ENCODE measurements at places on chromosomes 11 and 22.

DNA sequence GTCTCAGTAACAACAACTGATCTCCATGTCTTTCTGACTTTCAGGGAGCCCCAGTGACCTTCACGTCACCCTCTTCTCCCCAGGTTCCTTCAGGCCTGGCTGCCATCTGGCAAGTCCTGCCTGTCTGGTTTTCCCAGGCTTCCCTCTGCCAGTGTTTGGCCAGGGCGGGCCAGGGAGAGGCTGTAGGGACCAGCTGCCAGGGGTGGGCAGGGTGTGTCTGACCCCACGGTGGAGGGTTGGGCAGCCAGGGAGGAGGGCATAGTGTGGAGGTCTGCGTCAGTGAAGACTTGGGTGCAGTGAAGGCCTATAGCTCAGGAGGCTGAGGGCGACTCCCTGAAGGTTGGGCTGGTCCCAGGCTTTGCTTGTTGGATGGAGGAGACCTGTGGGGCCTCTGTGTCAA lies 11.9 kb upstream of the MRGPRX2 start:
- H3K27ac ChIP-seq = no peak overlapping the region
- H3K36me3 ChIP-seq = no peaks in the 10 kb centered on the region
- no peak for DNase-seq
- no peak overlapping the region for H3K4me3 ChIP-seq
- peaks cover 4% of the 10 kb centered on the region for H3K4me1 ChIP-seq

DNA sequence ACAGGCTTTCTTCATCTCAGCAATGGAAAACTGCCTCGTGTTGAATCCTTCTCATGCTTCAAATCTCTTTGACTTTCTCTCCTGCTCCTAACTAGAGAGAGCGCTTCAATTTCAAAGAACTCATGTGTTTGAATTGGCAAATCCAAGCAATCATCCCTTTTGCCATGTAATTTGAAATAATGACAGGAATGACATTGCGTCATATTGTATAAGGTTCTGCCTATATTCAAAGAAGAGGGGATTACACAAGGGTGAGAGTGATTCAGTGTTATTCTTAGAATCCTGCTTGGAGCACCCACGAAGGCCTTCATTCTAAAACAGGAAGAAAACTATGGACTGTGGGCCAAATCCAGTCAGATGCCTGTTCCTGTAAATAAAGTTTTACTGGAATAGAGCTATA lies 720.6 kb downstream of the JRKL start:
- no peaks in the 10 kb centered on the region for H3K27me3 ChIP-seq
- no peaks in the 10 kb centered on the region for H3K36me3 ChIP-seq
- no peak overlapping the region for H3K27ac ChIP-seq
- no peaks in the 10 kb centered on the region for H3K4me1 ChIP-seq
- DNase-seq = no peak

DNA sequence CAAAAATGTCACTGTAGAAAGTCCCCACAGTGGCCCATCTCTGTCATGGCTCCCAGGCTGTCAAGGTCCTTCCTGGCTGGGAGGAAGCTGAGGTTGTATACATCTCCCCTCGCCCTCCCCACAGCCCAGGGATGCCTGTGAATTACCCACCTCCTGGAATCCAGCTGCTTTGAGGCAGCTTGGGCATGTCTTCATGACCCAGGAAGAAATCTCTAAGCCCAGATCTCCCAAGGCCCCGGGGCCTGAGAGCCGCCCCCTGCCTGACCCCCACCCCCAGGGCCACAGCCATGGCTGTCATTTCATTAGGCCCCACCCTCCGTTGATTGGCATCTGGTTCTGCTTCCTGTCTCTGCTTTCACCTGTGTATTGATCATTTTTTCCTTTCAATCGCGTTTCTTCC lies 207.5 kb downstream of the TBC1D22A start:
- H3K36me3 ChIP-seq = peaks cover 3% of the 10 kb centered on the region
- H3K27me3 ChIP-seq = no peaks in the 10 kb centered on the region

DNA sequence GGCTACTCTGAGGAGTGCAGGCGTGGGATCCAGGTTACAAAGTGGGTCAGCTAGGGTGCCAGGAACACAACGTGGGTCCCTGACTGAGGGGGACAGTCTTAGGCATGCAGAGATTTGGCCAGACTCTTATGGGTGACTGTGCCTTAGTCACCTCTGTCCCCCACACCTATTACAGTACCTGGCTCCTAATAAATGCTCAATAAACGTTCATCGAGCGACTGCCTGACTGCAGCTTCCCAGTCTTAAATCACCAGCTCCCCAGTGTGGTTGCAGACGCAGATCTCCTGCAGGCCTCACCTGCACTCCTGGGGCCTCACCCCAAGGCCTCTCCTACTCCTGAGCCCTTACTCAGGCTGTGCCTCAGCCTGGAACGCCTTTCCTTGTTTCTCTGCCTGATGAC lies 3.2 kb upstream of the SUN2 start:
- no peaks in the 10 kb centered on the region for H3K27me3 ChIP-seq
- peaks cover 18% of the 10 kb centered on the region for H3K4me1 ChIP-seq
- no peak overlapping the region for H3K27ac ChIP-seq
- DNase-seq = no peak

DNA sequence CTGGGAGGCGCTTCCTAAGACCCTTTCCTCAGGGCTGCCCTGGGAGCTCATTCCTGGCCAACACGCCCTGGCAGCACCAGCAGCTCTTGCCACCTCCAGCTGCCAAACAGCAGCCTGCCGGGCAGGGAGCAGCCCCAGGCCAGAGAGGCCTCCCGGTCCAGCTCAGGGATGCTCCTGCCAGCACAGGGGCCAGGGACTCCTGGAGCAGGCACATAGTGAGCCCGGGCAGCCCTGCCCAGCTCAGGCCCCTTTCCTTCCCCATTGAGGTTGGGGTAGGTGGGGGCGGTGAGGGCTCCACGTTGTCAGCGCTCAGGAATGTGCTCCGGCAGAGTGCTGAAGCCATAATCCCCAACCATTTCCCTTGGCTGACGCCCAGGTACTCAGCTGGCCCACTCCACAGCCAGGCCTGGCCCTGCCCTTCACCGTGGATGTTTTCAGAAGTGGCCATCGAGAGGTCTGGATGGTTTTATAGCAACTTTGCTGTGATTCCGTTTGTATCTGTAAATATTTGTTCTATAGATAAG lies 7.6 kb downstream of the SLC39A13 start:
- DNase-seq = peak; percentile 88
- H3K36me3 ChIP-seq = peaks cover 74% of the 10 kb centered on the region
- H3K4me3 ChIP-seq = no peak overlapping the region
- peaks cover 14% of the 10 kb centered on the region for H3K4me1 ChIP-seq

DNA sequence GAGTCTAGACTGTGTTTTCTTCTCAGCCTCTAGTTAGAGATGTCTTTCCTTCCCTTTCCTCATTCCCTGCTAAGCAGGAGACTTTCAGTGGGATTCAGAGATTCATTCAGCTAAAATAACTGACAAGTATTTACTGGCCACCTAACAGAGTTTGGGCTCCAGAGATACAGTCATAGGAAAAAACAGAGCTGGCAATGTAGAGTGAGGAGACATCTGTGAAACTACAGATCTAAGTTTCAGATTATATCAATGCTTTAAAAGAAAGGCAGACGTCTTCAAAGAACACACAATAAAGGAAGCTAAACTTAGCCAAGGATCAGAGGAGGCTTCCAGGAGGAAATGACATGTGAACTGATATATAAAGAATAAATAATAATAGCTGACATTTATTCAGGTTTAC lies 355.6 kb upstream of the DDI1 start:
- H3K4me1 ChIP-seq = peaks cover 13% of the 10 kb centered on the region
- H3K4me3 ChIP-seq = no peak overlapping the region
- no peak for DNase-seq
